ENCODE measurements at places on chromosomes 6 and 20.

- no peak for DNase-seq
Observed at GRCh38 chr6:143934867-143935266, 70.6 kb downstream of the ZC2HC1B start.

GRCh38 chr6:87897663-87898062, 150.0 kb upstream of the SPACA1 start:
- no peak for DNase-seq

GRCh38 chr6:169263374-169263773, 9.7 kb upstream of the THBS2 start:
- DNase-seq, result no peak

GRCh38 chr6:116737004-116737403, 28.5 kb downstream of the FAM162B start:
- DNase-seq, result no peak

DNA sequence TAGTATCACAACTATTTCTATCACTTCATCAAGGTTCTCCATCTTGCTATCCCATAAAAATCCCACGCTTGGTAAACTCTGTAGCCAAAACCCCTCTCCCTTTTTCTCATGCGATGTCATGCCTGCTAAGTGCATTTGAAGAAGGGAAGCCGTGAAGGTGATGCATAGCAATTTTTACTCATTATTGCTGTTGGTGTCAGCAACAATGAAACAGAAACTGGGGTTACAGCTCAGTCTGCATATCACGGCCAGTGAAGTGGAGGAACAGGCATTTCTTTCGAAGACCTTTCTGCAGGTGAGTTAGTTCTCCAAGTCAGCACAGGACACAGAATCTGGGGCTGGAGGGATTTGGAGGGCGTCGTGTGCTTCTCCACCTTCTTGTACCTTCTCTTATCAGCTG, 5.8 kb downstream of the UNC93A start:
- no peak for DNase-seq

- no peak for DNase-seq
Observed at GRCh38 chr20:19601126-19601810, 156.8 kb upstream of the RIN2 start.

DNA sequence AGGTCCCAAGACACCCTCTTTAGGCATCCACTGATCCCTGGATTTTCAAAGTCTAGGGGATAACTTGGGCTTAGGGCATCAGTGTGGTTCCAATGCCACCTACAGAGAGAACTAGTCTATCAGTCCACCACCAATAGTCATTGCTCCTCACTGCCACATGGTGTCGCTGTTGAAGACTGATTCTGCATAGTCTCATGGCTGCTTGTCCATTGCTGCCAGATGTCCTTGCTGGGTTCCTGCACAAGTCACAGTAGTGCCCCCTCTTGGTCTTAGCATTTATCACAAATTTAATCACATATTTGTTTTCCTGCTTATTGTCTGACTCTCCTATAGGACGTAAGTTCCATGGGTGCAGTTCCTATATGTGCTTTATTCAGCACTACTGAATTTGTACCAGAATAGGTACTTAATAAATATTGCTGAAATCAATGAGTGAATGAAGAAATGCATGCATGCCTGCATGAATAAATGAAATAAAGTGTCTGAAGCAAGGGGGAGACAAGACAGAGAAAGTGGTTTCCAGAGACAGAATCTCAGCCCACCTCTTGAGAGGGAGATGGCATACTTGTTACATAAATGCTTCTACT, 45.9 kb upstream of the RALY start:
- no peak for DNase-seq

DNA sequence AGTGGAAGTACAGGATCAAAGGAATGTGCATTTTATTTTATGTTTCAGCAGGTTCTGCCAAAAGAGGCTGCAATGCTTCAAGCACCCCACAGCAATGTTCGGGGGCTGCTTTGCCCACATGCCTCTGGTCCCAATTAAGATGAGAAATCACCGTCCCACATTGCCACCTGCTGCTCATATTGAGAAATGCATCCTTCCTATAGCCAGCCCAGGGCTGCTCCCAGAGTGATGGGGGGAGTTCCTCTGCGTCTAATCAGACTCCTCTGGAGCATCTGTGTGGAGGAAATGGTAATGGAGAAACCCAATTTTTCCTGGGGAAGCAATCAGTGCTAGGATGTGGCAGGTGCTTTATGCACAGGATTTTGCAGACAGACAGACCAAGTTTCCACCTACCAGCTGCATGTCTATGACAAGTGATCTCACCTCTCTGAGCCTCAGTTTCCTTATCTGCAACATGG, 33.7 kb downstream of the PTGIS start:
- DNase-seq, result peak; percentile 21

- DNase-seq, result no peak
Observed at GRCh38 chr6:6406715-6407070, 86.2 kb upstream of the F13A1 start.

- DNase-seq, result no peak
Observed at GRCh38 chr20:50098259-50098658, 14.7 kb downstream of the UBE2V1 start.

DNA sequence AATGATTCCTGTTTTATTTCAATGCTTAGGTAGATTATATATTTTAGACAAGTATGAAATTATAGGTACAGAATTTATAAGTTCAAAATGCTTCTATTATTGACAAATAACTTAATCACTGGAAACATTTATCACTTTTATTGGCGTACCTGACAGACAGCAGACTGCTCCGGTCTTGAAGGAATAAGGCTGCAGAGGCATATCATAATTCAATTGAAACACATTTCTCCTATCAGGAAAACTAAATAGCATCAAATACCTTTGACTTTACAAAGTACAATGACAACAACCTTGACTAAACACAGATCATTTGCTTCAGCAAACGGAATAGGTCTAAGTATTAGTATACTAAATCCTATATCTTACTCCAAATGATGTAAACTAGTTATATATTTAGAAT, 91.3 kb downstream of the GRIK2 start:
- no peak for DNase-seq

GRCh38 chr20:37968841-37969401, 64.3 kb downstream of the TTI1 start:
- DNase-seq, result no peak

- no peak for DNase-seq
Observed at GRCh38 chr6:113723182-113723581, 134.0 kb upstream of the MARCKS start.

DNA sequence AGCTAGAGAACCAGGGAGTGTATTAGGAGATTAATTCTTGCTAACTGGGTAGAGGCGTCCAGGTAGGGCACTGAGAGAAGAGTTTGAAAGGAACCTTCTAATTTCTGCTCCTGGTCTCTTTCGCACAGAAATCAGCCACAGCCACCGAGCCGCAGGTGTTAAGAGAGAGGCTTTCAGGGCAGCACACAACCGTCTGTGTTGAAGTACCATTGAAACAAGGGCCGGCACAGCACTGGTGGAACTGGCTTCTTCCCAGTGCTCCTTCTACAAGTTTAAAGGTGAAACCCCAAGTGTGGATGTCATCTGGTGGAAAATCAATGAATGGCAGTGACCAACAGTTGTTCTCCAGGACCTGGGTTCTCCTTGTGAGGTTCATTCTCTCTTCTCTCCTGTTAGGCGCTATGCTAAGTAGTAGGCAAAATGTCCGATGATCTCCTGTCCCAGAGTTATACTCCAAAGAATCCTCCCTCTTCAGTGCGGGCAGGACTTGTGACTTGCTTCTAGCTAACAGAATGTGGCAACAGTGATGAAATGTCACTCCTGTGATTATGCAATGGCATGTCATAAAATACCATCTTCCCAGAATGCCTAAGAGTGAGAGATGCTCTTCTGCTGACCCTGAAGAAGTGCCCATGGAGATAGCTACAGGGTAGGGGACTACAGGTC, 15.0 kb upstream of the RIN2 start:
- DNase-seq, result no peak

GRCh38 chr6:153949616-153950015, 89.4 kb upstream of the OPRM1 start:
- DNase-seq, result no peak

GRCh38 chr6:47235421-47235820, 74.3 kb downstream of the TNFRSF21 start:
- DNase-seq, result no peak

- DNase-seq, result no peak
Observed at GRCh38 chr20:39822667-39823066, 860.5 kb downstream of the DHX35 start.

DNA sequence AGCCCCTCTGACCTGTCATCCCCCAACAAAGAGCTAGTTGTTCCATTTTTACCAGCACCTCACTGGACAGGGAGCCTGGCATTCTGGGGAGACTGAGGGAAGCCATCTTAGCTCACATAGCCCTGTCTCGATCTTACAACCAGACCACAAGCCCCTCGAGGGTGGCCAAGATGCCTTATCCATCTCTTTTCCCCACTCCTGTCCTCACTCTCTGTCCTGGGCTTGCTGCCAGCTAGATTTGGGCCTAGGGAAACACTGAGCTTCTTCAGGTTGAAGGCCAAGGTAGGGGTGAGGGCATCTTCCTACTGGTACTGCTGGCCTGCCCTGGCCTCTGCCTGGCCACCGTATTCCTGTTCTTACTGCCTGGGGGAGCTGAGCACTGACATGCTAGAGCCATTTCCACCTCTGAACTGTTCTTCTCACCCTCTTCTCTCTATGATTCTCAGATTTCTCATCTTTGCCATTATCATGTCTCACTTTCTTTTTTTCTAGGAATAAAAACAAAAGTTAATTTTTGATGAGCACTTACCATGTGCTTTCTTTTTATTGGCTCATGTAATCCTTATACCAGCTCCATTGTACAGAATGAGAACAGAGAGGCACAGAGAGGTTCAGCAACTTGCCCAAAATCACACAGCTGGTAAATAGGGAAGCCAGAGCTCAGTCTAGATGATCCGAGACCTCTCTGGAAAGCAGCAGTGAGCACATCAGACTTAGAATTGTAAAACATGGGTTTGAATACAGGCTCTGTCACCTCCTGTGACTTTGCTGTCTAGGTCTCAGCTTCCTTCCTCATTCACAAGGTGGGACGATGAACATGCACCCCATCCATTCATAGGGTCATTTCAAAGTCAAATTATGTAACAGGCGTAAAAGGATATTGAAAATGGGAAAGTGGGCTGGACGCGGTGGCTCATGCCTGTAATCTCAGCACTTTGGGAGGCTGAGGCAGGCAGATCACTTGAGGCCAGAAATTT, 28.7 kb downstream of the FGD2 start:
- no peak for DNase-seq

- DNase-seq, result no peak
Observed at GRCh38 chr6:107523054-107523791, 33.3 kb downstream of the SOBP start.

DNA sequence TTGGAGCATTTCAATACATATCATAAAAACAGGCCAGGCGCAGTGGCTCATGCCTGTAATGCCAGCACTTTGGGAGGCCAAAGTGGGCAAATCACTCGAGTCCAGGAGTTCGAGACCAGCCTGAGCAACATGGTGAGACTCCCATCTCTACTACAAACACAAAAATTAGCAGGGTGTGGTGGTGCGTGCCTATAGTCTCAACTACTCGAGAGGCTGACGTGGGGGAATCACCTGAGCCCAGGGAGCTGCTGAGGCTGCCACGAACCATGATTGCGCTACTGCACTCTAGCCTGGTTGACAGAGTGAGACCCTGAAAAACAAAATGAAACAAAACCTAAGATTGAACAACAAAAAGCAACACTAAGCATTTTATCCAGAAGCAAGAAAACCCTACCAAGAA, 47.2 kb downstream of the BACH2 start:
- no peak for DNase-seq

DNA sequence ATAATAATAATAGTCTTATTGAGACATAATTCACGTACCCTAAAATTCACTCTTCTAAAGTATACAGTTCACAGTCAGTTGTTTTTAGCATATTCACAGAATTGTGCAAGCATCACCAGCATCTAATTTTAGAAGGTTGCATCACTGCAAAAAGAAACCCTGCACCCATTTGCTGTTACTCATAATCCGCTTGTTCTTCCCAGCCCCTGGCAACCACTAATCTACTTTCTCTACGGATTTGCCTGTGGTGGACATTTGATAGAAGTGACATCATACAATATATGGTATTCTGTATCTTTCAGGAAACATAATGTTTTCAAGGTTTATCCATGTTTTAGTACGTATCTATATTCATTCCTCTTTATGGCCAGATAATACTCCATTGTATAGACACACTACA, 41.5 kb upstream of the FAM184A start:
- no peak for DNase-seq

- no peak for DNase-seq
Observed at GRCh38 chr6:101150226-101150625, 243.3 kb upstream of the GRIK2 start.

- no peak for DNase-seq
Observed at GRCh38 chr6:41577356-41578216, 31.4 kb downstream of the FOXP4 start.

DNA sequence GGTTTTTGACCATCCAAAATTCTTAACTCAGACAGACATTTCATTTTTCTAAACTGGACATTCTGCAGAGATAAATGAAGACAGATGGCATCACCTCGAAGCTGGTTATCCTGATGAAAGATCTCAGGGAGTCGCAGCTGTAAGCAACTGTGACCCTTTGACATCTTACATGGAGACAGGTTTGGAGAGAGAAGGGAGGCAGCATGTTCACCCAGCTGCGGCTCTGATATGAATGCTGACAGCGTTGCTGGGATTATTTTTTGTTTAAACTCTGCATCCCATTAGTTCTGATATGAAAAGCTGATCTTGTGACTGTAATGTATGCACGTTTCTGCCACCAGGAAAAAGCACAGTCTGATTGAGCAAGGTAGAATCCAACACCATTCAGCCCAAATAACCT, 89.4 kb downstream of the C6orf118 start:
- DNase-seq, result no peak

DNA sequence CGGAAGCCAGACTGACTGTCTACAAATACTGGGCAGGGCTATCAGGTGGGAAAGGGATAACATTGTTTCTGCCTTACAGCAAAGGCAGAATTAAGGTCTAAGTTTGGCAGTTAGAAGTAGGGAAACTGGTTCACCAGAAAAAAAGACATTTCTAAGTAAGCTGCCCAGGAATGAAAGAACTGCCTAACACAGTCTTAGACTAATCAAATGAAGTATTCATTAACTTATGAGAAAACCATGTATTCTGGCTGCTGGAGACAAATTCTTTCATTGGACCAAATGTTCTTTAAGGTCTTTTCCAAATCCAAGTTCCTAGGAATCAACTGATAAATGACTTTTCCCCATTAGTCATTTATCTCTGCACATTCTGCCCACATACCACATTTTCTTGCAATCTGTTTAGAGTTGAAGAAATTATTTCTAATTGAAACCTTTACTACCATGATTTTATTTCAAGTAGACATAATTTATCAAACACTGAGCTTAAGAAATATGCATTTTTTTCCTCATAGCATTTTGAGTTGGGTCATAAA, 120.3 kb upstream of the OGFRL1 start:
- no peak for DNase-seq

DNA sequence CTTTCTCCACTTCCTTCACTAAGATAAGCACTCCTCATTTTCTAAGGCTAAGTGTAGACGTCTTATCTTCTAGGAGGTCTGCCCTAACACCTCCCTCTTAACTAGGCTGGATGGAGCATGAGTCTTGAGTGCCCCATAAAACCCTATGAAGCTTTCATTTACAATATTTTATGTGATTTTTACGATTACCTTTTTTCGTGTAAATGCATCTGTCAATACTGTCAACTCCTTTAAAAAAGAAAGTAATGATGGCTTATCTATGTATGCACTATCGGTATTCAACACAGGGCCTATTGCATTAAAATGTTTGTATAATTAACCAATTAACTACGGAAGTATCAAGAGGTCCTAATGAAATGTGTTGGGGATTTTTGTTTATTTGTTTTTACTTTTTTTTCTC, 156.0 kb upstream of the FAM83B start:
- DNase-seq, result no peak

GRCh38 chr20:38435555-38435939, 419 bp upstream of the SNHG17 start:
- DNase-seq, result no peak

All from stimulated activated CD8-positive, alpha-beta memory T cell treated with anti-CD3 and anti-CD28 coated beads, Interleukin-7, amount 100 ng/mL, for 1 hour (primary cell).